ENCODE measurements at places on chromosomes 12 and 14.

DNA sequence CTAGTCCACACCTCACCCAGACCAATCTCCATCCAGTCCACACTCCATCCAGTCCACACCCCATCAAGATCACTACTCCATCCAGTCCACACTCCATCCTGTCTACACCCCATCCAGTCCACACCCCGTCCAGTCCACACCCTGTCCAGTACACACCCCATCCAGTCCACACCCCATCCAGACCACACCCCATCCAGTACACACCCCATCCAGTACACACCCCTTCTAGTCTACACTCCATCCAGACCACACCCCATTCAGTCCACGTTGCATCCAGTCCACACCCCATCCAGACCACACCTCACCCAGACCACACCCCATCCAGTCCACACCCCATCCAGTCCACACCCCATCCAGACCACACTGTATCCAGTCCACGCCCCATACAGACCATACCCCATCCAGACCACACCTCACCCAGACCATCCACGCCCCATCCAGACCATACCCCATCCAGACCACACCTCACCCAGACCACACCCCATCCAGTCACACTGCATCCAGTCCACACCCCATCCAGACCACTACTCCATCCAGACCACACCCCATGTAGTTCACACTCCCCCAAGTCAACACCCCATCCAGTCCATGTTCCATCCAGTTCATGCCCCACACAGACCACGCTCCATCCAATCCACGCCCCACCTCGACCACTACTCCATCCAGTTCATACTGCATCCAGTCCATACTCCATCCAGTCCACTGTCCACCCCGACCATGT, 116.6 kb upstream of the RTL1 start:
- DNase-seq = no peak

DNA sequence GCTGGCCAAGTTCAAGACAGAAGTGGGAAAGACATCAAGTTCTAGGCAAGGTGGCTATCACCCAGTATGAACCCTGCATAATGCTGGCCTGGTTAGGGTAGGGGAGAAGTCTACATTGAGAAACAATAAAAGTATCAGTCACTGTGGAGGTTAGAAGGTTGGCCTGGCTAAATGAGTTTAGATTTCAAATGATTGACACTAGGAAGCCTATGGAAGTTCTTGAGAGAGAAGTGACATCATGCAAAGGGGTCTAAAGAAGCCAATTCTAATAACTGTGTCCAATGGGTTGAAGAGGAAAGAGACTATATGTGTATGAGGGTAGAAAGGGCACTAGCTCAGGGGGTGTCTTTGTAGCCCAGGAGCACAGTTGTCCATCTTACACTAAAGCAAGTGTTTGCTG, 98.5 kb upstream of the MBIP start:
- DNase-seq = no peak

GRCh38 chr12:40820794-40821484, 128.7 kb downstream of the CNTN1 start:
- DNase-seq = no peak

DNA sequence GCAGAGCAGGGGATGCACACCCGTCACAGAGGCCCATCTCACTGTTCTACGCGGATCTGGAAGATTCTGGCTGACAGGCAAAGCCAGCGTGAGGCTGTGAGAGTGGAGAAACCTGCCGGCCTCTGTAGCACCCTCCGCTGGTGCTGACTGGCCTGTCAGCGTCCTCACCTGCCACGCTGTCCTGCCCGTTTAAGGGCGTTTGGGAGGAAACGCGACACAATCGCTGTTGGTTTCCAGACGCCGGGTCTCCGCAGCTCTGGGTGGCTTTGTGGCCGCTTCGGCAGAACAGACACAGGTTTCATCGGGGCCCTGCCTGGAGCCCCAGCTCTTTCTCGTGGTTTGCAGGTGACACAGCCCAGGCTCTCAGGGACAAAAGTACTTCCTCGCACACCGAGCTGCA, 70.6 kb downstream of the NOC4L start:
- no peak for DNase-seq

- DNase-seq = no peak
Measured at GRCh38 chr14:64463195-64463594, 2.1 kb upstream of the AKAP5 start.

DNA sequence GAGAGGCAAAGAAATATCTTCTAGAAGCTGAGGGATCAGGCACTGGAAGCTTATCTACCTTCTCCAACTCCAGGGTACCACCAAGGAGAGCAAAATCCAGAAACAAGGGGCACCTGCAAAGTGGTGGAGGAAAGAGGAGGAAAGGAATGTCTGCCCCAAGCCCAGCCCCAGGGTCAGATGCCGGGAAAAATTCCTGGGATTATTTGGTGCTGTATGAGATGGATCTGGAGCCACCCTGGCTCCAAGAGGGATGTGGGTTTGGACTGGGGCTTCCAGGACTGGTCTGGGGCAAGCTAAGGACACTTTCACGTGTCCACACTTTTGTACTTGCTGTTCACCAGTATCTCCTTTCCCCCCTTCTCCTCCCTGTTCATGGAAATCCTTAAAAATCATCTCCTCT, 69.8 kb downstream of the DPF3 start:
- DNase-seq = no peak

DNA sequence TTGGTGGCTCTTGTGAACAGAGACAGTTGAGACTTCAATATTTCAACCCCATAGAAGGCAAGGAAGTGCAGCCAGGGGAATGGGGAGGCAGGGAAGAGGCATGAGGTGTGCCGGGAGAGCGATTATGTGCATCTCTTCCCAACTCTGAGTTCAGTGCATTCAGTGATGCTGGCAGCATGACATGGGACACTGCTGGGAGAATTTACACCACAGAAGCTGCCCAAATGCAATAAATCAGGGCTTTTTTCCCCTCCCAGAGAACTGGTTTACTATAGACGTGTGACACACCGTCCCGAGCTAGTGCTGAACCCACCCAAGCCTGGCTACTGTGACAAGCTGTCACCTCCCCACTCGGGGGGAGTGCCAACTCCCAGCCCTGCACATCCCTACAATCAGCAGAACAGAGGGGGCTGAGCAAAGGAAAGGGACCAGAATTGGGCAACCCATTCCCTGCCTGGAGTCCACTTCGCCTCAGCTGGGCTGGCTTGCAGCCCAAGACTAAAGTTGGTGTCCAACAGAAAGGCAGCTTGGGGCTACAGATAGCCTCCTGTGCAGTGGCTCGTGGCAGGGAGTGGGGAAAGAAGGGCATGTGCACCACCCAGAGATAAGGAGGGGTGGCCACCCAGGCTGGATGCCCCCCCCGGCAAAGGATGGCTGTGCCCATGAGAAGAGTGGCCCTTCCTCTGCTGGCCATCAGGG, 16.7 kb downstream of the AHSA1 start:
- DNase-seq = no peak

DNA sequence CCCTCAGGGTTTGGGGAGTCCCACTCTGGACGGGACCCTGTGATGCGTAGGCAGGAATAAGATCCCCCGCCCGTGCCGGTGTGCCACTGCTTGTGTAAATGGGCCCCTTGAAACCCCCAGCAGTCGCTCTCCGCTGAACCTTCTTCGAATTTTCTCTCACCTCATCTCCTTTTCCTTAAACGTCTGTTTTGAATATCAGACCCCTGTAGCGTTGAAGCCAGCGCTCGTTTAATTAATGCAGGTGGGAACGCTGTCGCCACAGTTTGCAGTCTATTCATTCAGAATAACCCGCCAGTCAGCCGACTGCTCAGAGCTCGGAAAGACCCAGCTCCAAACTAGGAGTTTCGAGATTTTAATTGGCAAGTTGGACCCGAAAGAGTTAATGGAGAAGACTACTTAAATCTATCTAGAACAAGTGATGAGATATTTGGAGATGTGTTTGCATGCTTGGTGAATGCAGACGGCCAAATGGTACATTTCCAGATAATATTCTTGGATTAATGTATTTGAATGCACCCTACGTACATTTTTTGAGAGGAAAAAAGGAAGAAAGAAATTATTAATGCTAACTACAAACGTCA, 739 bp upstream of the PPP2R5E start:
- no peak for DNase-seq
